Activated T-helper 2 cell treated with anti-CD3 and anti-CD28 coated beads, Interferon-gamma antibody, Interleukin-2, Interleukin-4, amounts not matched to agents 10 μg/mL and 5 μg/mL and 100 μg/mL, durations not matched to agents 14 hours and 24 hours and 36 hours (primary cell): ENCODE measurements at places on chromosomes 1 and 21.
A peak's percentile ranks its signal among the peaks of the same experiment; 100 is the strongest.

DNA sequence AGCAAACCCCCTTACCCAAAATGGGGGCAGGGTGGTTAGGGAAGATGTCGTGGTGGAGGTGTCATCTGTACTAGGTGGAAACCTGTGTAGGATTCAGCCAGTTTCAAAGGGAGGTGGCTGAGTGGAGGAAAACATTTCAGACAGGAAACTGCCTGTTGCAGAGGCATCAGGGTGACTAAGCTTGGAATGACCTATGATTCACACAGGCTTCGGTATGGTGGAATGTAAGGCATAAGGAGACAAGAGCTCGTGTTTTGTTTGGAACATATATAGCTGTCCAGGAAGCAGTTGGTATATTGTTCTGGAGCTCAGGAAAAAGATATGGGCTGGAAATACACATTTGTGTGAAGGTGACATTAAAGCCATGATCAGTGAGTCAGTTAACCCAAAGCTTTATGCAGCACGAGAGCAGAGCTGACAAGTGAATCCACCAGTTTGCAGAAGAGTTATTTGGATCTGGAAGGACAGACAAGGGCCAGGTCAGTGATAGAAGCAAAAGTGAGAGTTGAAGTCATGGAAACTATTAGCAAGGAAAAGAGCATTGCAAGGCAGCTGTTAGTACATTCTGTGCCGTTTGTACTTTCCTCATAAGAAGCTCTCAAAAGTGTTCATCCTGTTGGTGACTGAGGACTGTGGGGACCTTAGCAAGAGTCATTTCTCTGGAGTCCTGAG lies 12.2 kb downstream of the UTP25 start:
- peaks cover 93% of the 10 kb centered on the region for H3K36me3 ChIP-seq
- no peaks in the 10 kb centered on the region for H3K27me3 ChIP-seq

- no peaks in the 10 kb centered on the region for H3K36me3 ChIP-seq
- H3K27me3 ChIP-seq = peaks cover 39% of the 10 kb centered on the region
- no peak for DNase-seq
- peaks cover 2% of the 10 kb centered on the region for H3K4me1 ChIP-seq
- H3K4me3 ChIP-seq = no peak overlapping the region
- H3K27ac ChIP-seq = no peak overlapping the region
Measured at GRCh38 chr1:20684050-20684620, 23.0 kb upstream of the DDOST start.

GRCh38 chr1:212070720-212071302 lies 35.3 kb downstream of the DTL start:
- no peak for DNase-seq
- no peaks in the 10 kb centered on the region for H3K27me3 ChIP-seq
- no peak overlapping the region for H3K4me3 ChIP-seq

DNA sequence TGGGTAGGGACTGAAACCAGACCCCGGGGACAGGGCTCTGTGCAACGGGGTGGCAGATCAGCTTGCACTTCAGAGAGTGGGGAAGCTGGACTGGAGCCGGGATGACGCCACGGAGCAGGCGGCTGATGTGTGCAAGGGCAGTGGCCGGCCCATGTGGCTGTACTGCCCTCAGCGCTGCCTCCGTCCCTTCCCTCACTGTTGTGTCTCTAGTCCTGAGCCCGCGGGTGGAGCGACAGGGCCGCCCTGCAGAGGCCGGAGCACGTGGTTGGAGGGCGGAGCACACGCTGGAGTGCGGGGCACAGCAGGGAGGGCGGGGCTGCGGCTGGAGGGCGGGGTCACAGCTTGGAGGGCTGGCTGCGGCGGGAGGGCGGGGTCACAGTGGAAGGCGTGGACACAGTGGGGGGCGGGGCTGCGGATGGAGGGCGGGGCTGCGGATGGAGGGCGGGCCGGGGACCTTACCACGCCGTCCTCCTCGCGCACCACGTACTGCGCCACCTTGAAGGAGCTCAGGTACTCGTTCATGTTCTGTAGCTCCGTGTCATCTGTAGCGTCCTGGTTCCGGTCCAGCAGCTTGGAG lies 52.4 kb downstream of the CHD5 start:
- no peak overlapping the region for H3K27ac ChIP-seq
- no peaks in the 10 kb centered on the region for H3K36me3 ChIP-seq
- peak; percentile 64 for DNase-seq
- H3K4me3 ChIP-seq = no peak overlapping the region

DNA sequence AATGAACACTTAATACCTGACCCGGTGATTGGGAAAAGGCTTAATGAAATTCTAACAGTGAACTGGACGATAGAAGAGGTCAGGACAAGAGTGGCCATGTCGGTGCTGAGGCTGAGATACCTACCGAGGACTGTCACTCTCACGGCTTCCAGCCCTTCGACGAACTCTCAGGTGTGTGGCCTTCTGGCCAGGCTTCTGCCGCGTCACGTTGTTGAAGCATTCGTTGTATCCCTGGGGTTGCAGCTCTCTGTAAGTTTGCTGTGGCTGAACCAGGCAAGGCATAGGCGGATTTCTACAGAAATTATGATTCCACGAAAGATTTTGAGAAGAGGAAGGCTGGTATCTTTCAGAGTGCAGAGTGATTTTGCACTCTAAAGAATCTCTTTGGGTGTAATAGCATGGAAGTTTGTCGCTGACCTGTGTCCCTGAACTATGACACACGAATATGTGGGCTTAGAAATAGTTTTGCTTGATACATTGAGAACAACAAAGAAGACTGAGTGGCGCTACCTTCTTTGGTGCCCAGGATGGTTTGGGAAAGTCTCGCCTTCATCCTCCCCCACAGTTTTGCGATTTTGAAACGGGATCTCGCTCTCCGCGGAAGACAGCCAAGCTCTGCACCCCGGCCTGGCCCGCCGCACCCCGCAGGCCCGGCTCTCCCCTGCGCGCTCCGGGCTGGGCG lies 403 bp upstream of the EPHX4 start:
- DNase-seq = no peak
- H3K36me3 ChIP-seq = no peaks in the 10 kb centered on the region
- H3K27ac ChIP-seq = peak overlapping the region; percentile 36

GRCh38 chr1:150621497-150622302 lies 7.7 kb downstream of the ENSA start:
- H3K4me3 ChIP-seq = peak overlapping the region; percentile 20
- peaks cover 61% of the 10 kb centered on the region for H3K4me1 ChIP-seq
- peak; percentile 44 for DNase-seq
- peak overlapping the region; percentile 74 for H3K27ac ChIP-seq

GRCh38 chr1:64312431-64312830 lies 109.0 kb downstream of the UBE2U start:
- DNase-seq = no peak
- no peak overlapping the region for H3K27ac ChIP-seq
- peaks cover 4% of the 10 kb centered on the region for H3K27me3 ChIP-seq
- no peaks in the 10 kb centered on the region for H3K4me1 ChIP-seq
- no peak overlapping the region for H3K4me3 ChIP-seq
- no peaks in the 10 kb centered on the region for H3K36me3 ChIP-seq

GRCh38 chr1:105700723-105701122 lies 1355.8 kb upstream of the PRMT6 start:
- no peaks in the 10 kb centered on the region for H3K27me3 ChIP-seq
- H3K27ac ChIP-seq = no peak overlapping the region
- no peaks in the 10 kb centered on the region for H3K4me1 ChIP-seq
- no peak overlapping the region for H3K4me3 ChIP-seq
- no peaks in the 10 kb centered on the region for H3K36me3 ChIP-seq

DNA sequence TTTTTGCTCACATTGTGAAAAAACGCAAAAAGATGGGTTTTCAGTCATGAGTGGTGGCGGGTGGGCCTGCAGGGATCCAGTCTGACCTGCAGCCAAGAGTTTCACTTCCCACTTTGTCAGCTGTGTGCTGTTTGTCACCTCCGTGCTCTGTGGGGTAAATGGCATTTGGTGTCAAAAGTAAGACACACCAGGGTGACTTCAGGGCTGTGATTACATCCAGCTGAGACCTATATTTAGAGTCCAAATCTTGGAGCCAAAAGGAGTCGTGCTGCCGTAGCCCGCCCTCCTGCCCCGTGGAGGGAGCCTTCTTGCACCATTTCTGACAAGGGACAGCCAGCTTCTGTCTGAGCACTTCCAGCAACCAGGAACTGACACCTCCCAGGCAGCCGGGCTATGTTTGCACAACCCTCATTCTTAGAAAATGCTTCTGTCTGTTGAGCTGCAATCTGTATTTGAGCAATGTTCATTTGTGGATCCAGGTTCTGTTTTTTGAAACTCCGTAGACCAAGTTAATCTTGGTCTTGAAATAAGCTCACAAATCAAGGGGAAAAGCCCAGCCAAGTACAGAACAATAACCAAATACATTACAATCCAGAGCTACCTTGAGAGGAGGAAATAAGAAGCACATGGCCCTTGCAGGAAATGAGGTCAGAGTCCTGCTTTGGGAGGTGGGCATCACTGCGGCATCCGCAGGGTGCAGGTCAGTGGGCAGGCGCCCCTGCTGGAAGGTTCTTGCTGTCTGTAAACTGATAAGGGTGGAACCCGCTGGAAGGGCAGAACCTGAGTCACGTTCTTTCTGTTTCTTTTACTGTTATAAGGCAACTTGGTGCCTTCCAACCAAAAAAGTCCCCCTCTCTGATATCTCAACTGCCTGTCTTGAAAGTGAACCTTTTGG lies 14.4 kb downstream of the ABCG1 start:
- H3K27me3 ChIP-seq = no peaks in the 10 kb centered on the region
- DNase-seq = peak; percentile 77
- peaks cover 85% of the 10 kb centered on the region for H3K4me1 ChIP-seq
- peaks cover 9% of the 10 kb centered on the region for H3K36me3 ChIP-seq
- H3K4me3 ChIP-seq = peak overlapping the region; percentile 63

- peak overlapping the region; percentile 43 for H3K4me3 ChIP-seq
- DNase-seq = no peak
- no peaks in the 10 kb centered on the region for H3K36me3 ChIP-seq
- peaks cover 18% of the 10 kb centered on the region for H3K27me3 ChIP-seq
- peaks cover 11% of the 10 kb centered on the region for H3K4me1 ChIP-seq
- H3K27ac ChIP-seq = no peak overlapping the region
Measured at GRCh38 chr21:41952568-41953248, 1.1 kb downstream of the C2CD2 start.

DNA sequence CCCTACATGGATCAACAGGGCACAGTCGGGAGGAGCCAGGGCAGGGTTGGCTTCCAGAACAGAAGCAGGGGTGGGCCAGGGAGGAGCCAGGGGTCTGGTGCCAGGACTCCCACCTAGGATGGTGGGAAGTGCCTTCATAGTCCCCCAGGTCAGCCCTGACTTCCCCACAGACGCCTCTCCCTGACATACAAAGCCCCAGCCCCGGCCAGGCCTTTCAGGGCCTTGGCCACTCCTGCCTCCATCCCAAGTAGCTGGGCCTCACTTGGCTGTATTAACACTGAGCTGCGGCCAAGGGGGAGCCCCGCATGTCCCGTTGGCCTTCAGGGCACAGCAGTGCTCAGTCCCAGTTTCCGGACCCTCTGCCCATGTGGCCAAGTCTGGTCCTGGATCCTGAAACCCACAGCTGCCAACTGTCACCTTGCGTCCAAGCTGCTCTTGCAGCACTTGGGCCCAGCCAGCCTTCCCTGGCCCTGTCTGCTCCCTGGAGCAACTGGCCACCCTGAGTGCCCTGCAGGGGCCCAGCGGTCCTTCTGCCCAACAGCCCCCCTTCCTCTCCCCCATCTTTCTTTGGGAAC lies 627.8 kb downstream of the MATN1 start:
- no peaks in the 10 kb centered on the region for H3K27me3 ChIP-seq
- no peak for DNase-seq
- no peaks in the 10 kb centered on the region for H3K36me3 ChIP-seq
- H3K27ac ChIP-seq = no peak overlapping the region
- H3K4me3 ChIP-seq = no peak overlapping the region

GRCh38 chr1:231828182-231828920 lies 201.8 kb downstream of the DISC1 start:
- DNase-seq = no peak
- H3K27me3 ChIP-seq = no peaks in the 10 kb centered on the region
- no peak overlapping the region for H3K4me3 ChIP-seq

- peaks cover 20% of the 10 kb centered on the region for H3K4me1 ChIP-seq
- no peak for DNase-seq
- H3K4me3 ChIP-seq = no peak overlapping the region
Measured at GRCh38 chr21:38741950-38742256, 63.8 kb upstream of the ETS2 start.

GRCh38 chr1:80593197-80593596 lies 1207.5 kb upstream of the ADGRL2 start:
- H3K27me3 ChIP-seq = no peaks in the 10 kb centered on the region
- no peak overlapping the region for H3K27ac ChIP-seq
- no peak overlapping the region for H3K4me3 ChIP-seq

GRCh38 chr1:37605061-37605650 lies 9.4 kb upstream of the GNL2 start:
- no peaks in the 10 kb centered on the region for H3K4me1 ChIP-seq
- no peak overlapping the region for H3K4me3 ChIP-seq
- peaks cover 6% of the 10 kb centered on the region for H3K27me3 ChIP-seq

DNA sequence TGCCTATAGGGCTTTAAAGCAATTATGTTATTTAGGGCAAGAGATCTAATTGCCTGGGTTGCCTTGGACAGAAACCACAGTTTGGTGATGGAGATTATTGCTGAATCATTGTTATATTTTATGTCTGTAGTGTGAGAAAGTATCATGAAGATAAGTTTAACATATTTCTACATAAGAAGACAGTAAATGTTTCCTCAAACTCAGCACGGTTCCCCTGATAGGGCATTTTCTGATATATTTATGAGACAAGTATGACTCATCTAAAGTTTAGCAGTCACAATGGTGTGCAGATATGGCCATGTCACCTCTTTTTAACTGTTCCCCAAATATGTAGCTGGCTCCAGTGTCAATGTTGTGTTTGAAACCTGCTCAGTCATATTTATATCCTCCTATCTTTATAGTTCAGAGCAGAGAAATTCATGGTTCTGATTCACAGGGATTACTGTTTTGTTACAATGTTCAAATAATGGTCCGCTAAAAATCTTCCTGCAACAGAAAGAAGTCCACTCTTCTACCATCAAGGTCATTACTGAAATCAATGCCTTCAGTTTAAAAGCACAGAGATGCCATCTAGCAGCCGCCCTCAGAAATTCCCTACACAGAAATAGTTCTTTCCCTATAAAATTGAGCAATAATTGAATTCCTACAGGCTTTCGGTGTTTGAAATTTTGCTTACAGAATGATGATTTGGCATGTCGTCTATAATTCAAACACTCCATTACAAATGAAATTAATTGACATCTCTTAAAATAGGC lies 3.7 kb downstream of the OLFM3 start:
- no peak overlapping the region for H3K27ac ChIP-seq
- no peak overlapping the region for H3K4me3 ChIP-seq

DNA sequence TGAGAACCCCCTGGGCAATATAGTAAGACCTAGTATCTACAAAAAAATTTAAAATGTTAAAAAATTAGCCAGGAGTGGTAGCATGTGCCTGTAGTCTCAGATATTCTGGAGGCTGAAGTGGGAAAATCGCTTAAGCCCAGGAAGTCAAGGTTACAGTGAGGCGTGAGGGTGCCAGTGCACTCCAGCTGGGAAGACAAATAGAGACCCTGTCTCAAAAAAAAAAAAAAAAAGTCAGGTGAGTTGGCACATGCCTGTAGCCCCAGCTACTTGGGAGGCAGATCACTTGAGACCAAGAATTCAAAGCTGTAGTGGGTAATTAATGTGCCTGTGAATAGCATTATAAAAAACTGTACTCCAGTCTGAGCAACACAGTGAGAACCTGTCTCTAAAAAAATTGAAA lies 4.6 kb downstream of the BECN2 start:
- no peak overlapping the region for H3K27ac ChIP-seq
- H3K4me1 ChIP-seq = no peaks in the 10 kb centered on the region
- DNase-seq = no peak
- no peaks in the 10 kb centered on the region for H3K36me3 ChIP-seq
